ENCODE measurements at places on chromosomes 3 and 15.

- no peak for DNase-seq
These were observed 857.1 kb upstream of the GBE1 start for GRCh38 chr3:82618594-82618993.

- DNase-seq: no peak
These were observed 439.7 kb downstream of the NTRK3 start for GRCh38 chr15:87816811-87817210.

DNA sequence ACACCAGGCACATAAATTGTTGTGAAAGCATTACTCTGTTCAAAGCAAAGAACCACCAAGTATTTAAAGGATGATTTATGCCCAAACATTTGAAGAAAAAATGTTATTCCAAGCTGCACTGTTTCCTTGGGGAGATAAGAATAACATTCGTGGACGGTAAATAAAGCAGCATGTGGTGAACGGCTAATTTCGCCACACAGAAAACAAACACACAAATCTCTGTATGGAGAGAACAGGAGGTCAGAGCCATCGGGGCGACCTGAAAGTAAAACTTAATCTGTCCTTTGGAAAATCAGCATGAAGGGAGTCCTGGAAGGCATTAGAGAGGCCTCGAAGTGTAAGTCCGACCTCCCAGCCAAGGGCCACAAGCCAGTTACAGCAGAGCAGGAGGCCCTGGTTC lies 27.1 kb upstream of the GABRG3 start:
- no peak for DNase-seq

GRCh38 chr15:63013052-63013808 lies 29.3 kb upstream of the TPM1 start:
- no peak for DNase-seq

GRCh38 chr3:65313666-65314065 lies 625.9 kb upstream of the ADAMTS9 start:
- no peak for DNase-seq

Data from D341Med (cell line).